ENCODE measurements at places on chromosomes 11 and 22.

- no peak for DNase-seq
These were observed 14.6 kb downstream of the ARHGEF17 start for GRCh38 chr11:73322382-73323306.

GRCh38 chr11:86159581-86159891 lies 85.0 kb upstream of the EED start:
- no peak for DNase-seq

DNA sequence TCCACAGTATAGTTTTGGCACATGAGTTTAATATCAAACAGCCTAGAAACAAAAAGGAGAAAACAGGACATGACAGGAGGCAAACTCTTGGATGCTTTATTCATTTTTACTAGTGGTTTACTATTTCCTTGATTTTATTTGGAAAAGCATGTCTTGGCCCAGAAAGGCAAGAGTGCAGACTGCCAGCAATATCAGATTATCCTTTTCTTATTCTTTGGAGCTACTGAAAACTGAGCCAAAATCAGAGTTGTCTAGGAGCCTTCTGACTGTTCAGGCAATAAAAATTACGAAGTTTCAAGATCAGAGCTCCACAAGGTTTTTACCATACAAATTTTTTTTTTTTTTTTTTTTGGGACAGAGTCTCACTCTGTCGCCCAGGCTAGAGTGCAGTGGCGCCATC lies 16.0 kb downstream of the CELF1 start:
- no peak for DNase-seq

DNA sequence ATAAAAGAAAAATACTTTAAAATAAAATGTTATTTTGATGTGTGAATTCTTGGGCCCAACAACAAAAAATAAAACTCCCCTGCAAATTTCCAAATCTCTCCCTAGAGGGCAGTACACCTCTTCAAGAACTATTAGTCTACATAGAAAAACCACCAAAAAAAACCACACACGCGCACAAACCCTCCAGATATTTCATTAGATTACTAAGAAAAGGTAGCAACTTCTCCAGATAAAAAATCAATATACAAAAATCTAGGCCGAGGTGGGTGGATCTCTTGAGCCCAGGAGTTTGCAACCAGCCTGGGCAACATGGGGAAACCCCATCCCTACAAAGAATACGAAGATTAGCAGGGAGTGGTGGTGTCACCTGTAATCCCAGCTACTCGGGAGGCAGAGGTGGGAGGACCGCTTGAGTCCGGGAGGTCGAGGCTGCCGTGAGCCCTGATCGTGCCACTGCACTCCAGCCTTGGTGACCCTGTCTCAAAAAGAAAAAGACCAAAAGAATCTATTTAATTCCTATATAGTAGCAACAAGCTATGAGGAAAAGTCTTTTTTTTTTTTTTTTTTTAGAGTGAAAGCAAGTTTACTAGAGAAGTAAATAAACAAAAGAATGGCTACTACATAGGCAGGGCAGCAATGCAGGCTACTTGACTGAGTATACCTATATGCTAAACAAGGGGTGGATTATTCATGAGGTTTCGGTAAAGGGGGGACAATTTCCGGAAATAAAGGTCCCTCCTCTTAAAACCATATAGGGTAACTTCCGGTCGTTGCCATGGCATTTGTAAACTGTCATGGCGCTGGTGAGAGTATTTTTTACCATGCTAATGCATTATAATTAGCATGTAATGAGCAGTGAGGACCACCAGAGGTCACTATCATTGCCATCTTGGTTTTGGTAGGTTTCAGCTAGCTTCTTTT lies 13.1 kb downstream of the B3GNT6 start:
- peak; percentile 85 for DNase-seq

- no peak for DNase-seq
These were observed 1.2 kb downstream of the MRTFA start for GRCh38 chr22:40635043-40635939.

GRCh38 chr11:45665206-45665932 lies at the start of gene CHST1:
CHST1 (minus strand) TSS chr11:45665622; CDS start chr11:45650923, 14,699 bp downstream.
- DNase-seq: no peak

- DNase-seq: no peak
These were observed 27.0 kb downstream of the MPPED1 start for GRCh38 chr22:43438666-43439347.

- DNase-seq: no peak
These were observed 186.5 kb downstream of the HIPK3 start for GRCh38 chr11:33443684-33444083.

- DNase-seq: no peak
These were observed 48.8 kb downstream of the MCHR1 start for GRCh38 chr22:40727964-40728615.

DNA sequence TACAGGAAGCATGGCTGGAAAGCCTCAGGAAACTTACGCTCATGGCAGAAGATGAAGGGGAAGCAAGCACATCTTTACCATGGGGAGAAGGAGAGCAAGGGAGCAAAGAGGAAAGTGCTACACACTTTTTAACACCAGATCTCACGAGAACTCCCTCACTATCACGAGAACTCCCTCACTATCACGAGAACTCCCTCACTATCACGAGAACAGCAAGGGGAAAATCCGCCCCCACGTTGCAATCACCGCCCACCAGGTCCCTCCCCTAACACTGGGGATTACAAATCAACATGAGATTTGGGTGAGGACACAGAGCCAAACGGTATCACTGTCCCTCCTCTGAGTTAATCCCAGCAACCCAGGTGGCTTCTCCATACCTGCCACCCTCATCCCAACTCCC lies 84.5 kb downstream of the MN1 start:
- no peak for DNase-seq

GRCh38 chr11:111561306-111561705 lies 20.8 kb downstream of the LAYN start:
- no peak for DNase-seq

DNA sequence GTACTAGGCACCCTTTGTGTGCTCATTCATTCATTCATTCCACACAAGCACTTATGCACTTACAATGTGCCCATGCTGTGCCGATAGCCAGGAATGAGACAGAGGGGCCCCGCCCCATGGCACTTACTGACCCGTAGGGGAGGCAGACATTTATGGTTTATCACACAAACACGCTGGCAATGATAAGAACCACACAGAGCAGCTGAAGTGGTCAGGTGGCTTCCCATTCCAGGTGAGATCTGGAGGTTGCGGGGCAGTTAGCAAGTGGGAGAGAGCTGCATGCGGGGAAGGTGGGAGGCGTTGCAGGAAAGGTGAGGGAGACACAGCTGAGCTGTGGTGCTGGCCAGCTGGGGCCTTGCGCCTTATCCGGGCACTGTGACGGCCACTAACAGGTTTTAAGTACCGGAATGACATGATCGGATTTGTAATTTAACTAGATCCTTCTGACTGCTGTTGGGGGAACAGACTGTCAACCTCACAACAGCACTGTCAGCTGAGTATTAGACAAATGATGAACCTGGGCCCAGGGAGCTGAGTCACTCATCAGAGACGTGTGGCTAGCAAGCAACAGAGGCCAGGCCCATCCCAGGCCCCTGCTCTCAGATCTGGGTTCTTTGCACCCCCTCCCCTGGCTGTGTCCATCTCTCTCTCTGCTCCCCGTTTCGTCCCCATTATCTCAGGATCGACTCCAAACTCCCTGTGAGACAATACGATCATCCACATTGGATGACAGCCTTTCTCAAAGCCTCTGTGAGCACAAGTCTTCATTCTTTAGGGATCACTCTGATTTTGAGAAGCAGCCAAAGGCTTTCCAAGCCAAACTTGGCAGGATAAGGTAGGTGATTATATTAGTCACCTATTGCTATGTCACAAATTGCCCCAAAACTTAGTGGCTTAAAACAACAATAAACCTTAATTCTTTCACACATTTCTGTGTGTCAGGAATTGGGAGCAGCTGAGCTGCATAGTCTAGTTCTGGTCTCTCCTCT lies 28.4 kb downstream of the RASD2 start:
- no peak for DNase-seq

- no peak for DNase-seq
These were observed 18.9 kb upstream of the YPEL1 start for GRCh38 chr22:21754523-21754922.

DNA sequence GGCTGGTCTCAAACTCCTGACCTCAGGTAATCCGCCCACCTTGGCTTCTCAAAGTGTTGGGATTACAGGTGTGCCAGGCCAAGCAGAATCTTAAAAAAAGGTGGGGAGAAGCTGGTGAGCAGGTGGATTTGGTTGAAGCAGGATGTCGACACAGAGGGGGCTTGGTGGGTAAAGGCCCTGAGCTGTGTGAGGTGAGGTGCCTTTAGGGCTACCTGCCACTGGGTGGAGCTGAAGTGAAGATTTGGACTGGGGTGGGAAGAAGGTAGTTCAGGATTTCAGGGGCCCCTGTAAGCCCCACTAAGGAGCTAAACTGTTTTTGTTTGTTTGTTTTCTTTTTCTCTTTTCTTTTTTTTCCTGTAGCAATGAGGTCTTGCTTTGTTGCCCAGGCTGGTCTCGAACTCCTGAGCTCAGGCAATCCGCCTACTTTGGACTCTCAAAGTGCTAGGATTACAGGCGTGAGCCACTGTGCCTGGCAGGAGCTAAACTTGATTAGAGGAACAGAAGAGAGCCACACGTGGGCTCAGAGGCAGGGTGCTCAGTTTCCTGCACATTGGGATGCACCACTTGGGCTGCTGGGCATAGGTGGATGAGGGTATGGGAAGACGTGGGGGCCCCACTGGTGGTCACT lies 6.0 kb downstream of the P2RX6 start:
- DNase-seq: no peak

GRCh38 chr11:86592659-86593451 lies 79.6 kb downstream of the ME3 start:
- no peak for DNase-seq

DNA sequence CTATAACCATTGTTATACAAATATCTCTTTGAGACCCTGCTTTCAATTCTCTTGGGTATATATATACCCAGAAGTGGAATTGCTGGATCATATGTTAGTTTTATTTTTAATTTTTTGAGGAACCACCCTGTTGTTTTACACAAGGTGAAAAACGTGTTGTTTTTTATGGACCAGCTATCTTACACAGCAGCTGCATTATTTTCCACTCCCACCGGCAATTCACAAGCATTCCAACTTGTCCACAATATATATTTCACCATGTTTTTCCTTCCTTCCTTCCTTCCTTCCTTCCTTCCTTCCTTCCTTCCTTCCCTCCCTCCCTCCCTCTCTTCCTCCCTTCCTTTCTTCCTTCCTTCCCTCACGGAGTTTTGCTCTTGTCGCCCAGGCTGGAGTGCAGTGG lies 6.3 kb upstream of the APOL5 start:
- no peak for DNase-seq

DNA sequence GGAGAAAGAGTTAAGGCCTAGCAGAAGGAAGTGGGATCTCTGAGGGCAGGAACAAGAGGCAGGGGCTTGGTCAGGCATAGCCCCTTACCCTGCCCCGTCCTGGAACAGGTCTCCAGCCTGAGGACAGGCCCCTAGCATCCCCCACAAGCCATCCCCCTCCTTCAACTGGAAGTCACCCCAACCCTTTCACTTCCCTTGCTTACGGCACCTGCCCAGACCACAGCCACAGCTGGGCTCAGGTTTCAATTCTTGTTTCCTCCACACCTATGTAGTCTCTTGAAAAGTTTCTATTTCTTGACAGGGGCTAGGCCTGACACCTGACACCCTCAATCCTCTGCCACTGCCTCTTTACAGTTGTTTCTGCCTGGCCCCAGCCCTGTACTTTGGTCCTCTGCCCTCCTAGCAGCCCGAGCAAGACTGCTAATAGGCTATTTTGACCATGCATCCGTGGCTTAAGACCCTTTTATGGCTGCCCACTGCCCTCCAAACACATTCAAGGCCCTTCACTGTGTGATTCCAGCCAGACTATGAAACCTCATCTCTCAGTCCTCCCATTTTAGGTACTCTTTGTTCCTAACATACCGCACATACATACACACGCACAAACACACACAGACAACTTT lies 10.9 kb upstream of the FCHSD2 start:
- DNase-seq: no peak

- no peak for DNase-seq
These were observed 13.0 kb downstream of the LRP5 start for GRCh38 chr11:68325183-68325906.

GRCh38 chr11:121268581-121268980 lies 24.0 kb upstream of the SC5D start:
- DNase-seq: no peak

DNA sequence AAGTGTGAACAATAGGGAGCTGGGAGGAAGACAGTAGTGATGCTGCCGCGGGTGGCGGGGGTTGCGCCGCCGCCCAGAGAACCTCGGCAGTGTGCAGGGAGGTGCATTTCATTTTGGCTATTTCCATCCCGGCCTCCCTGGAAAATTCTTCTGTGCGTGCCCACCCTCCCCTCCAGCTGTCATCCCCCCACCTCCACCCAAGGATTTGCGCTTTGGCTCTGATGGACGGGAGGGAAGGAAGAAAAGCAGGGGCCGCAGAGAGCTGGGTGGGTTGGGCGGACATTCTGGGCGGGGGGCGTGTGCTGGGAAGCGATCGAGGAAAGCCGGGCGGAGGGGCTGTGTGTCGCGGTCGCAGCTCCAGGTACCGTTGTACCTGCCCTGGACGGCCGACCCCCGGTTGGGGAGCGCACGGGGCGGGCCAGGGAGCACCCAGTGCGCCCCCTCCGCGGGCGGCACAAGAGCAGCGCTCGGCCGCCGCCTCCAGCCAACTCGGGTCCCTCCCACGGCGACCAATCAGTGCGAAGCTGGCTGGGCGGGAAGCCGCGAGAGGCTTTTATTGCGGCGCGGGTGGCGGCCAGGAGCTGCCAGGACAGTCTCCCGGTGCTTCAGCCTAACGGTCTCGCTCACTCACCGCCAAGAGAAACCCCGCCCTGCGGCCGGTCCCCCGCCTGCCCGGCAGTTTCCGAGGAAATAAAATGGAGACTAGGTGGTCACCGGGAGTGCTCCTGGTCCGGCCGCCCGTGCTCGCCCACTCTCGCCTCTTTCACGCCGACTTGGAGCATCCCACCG lies 1.6 kb downstream of the NCAM1 start:
- DNase-seq: no peak

DNA sequence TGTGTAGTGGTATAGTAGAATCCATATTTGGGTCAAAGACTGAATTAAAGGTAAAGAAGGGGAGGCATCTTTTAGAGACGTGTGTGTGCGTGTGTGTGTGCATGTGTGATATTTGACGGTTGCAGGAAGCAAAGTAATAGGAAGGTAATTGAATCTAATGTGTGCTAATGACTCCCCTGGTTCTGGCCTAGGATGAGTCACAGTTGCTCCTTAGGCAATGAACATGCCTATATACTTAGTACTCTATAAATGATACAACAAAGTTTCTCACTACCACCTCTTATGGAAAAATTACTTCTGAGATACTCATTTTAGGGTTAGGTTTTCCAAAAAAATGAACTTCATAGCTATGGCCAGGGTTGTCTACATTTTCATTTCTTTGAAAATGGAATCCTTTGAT lies 409.6 kb downstream of the GUCY1A2 start:
- no peak for DNase-seq

- no peak for DNase-seq
These were observed 16.6 kb downstream of the RTN4RL2 start for GRCh38 chr11:57476757-57477506.

Measured in NT2/D1 (cell line).